ENCODE measurements at places on chromosomes 7 and 10.

- no peak for DNase-seq
These were observed 14.8 kb upstream of the RNF148 start for GRCh38 chr7:122717356-122718089.

DNA sequence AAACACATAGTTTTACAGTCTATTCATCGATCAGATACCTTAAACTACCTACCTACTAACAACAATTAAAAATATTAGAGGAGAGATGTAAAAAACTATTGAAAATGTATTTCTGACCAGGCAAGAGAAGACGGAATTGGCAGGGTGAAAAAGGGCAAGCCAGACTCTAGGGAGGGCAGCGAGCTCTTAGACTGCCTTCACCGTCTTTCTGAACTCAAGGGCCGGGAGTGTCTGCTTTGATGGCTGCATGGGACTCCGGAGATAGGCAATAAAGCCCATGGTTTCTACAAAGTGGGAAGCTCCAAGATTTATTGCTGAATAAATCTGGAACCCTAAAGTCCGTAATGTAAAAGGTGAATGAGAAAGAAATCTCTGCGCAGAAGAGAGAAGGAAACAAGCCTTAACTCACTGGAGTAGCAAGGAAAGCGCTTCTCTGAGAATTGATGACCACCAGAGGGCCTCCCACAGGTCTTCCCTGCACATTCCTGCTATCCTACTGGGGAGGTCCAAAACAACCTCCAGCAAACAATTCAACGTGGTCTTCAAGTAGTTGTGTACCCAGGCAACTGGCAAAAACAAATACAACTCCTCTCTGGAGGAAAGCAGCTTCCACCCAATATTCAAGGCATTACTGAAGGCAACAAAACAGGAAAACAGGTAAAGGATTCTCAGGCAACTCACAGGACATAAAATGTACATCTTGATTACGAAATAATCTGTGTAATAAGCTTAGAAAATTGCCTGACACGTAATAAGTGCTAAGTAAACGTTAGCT, 181.3 kb downstream of the SDK1 start:
- peak; percentile 66 for DNase-seq

DNA sequence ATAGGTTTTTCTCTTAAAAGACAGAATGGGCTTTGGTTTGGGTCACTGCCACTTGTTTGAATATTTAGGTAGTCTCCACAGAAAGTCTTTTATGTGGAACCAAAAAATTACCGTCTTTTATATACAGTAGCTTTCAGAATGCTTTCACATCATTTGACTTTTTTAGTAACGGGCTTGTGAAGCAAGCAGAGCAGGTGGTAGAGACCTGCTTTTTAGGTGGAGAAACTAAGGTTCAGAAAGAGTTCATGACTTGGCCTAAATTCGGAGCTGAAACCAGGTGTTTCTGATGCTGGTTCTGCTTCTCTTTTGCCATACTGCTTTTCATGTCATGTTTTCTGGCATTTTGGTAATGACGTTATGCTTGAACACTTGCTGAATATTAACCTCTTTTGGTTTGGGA, 36.3 kb downstream of the GARS1 start:
- DNase-seq = no peak

DNA sequence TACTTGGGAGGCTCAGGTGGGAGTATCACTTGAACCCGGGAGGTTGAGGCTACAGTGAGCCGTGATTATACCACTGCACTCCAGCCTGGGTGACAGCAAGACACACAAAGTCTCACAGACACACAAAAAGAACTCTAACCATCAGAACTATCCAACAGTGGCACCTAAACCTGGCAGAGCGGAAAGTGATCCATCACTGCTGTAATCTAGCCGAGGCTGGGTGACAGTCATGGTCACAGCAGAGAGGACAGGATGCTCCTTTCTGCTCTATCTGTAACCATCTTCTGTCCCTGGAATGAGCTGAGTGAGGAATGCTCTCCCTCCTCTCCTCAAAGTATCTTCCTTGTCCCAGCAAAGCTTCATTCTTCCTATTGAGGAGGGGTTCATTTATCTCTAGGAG, 656.6 kb downstream of the LRMDA start:
- DNase-seq = no peak

GRCh38 chr10:18340496-18341051, 200.3 kb downstream of the CACNB2 start:
- no peak for DNase-seq

DNA sequence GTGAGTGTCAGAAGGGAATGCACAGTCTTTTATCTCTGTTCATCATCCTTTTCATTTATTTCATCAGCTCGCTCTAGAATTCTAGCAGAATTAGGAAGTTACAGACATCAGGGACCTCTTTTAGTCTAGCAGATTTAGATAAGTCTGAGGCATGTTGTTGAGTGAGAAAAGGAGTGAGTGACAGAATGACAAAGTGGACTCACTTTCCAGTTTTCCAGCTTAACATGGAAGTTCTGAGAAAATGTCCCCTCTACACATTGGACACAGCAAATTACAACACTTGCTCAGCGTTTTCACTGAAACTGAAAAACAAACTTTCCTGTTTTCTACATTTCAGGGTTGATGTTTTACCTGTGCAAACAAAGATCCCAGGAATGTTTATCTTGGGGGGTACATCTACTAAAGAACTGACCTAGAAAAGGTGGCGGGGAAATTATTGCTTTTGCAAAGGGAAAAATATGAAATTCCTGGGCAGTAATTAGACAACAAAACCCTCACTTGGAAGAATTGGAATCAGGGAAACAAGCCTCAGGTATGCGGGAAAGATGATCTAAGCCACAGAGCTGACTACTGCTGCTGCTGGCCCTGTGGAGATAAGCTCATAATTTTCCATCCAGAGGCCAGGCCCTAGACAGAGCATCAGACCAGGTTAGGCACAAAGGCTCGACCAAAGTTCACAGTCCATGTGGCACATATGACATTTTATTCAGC, 14.6 kb upstream of the CYP3A5 start:
- no peak for DNase-seq

DNA sequence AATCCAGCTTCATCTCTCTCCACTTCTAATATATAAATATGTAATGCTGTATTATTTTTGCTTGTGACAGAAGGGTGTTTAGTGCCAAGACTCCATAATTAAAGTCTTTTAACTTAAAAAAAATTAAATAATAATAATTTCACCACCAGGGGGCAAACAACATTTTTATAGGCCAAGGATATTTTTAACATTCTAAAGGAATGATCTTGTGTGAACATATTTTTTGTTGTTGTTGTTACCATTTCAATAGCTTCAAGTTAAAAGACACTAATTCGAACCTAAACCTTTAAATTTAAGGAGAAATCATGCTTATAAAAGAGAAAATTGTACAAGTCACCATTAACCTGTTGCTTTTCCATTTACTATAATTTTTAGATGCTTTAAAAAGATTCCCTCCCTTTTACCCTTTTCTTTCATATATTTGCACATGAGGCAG, 7.5 kb upstream of the DNAJC1 start:
- peak; percentile 40 for DNase-seq

DNA sequence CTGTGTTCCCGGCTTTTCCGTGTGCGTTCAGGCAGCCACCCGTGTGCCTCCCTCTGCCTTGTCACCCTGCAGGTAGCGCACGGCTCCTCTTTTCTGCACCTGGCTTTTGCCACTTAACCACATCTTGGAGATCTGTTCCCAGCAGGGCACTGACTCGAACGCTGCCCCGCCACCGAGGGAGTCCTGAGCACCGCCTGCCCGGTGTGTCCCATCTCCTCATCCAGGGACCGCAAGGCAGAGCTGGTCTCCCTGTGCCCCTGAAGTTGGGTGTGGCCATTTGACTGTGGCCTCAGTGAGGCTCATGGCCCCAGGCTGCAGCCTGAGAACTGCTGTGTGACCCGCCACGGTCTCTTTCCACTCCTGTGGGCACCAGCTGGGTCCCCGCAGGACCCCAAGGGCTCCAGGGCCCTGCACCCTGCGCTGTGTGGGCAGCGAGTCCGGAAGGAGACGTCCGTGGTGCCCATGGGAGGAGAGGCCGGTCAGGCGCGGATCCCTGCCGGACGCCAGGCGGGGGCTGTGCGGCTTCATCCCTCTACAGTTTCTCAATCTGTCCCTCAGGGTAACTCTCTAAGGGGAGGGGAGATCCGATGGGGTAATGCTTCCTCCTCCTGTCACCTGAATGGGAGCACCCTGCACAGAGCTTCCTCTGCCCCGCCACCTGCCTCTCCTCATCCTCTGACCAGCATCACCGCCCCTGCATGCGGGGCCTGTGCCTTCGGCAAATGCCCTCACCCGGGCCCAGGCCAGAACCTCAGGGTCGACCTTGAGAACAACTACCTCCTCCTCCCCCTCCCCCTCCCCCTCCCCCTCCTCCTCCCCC, 1.8 kb upstream of the INTS1 start:
- no peak for DNase-seq

DNA sequence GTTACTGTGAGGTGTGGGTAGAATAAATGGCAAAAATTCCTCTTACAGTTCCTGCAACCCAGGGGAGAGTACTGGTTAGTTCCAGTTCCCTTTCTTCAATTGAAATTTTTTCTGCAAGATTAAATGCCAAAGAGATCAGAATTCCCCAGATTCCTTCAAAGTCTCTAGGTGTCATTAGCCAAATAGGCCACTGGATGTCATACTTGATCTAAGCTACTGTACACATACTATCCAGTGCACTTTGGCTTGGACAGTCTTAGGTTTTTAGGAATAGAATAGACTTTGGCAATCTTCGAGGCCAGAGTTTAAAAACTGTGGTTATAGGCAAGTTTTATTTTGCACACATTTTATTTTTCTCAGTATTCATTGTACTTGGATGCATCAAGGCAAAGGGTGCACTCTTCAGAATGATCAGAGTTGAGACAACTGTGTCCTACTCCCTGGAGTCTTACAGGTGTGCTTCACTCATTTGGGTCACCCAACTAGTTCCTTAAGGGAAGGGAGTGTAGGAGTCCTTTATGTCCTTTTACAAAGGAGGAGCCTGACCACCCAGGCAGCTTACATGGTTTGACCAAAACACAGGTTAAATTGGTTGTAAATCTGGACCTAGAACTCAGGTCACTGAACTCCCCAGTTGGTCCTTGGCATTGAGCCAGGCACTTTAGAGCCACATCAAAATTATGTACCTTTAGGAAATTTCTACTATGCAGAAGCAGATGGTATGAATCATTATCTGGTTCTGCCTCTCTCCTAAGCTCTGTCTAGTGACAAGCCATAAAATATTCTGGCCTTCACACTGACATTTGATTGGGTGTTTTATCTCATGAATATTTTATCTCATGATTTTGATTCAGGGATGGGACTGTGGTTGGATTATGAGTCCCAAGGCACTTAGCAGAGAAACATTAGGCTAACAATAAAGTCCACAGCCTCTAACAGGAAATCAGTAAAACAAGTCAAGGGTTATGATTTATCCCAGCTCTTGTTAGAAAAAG, 49.5 kb downstream of the ASAH2B start:
- peak; percentile 64 for DNase-seq

DNA sequence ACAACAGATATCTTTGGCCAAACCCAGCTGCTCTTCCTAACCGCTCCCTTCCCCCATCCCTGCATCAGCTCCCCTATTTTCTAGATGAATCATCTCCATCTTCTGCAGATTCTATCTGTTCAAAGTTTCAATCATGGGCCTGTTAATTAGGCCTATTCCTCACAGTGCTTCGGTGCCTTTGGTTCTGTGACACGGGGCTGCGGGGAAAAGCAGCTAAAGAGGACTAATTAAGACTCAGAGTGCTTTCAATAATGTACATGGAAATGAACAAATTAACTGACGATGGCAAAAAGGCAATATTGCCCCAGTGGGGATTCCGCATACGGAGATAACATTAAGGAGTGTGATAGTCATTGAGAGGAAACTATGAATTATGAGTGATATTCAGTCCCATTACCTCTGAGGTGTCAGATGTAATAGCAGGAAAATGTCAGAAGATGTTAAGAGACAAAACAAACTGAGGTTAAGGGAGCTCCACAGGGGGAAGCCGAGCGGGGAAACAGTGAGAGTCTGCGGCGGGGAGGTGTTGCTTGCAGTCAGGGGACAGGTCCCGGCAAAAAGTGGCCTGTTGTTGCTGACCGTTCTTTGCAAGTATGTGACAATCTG, 716.9 kb downstream of the TYW1 start:
- DNase-seq = no peak

DNA sequence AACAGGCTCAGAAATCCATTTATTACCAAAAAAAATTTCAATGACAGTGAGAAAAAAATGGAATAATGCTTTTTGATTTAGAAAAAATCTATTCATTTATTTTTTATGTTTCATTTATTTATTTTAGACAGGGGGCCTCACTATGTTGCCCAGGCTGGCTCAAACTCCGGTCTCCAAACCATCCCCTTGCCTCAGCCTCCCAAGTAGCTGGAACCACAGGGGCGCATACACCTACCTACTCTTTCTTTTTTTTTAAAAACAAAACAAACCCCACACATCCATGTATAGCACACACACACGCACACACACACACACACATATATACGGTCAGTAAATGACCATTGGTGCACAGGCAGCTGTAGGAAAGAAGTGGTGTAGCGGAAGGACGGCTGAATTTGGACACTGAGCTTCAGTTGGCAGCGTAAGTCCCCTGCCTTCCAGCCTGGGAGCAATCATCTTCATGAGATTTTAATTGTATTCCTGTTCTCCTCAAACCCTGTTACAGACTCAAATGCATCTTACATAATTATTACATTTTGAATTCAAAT, 28.8 kb downstream of the ARL4A start:
- peak; percentile 55 for DNase-seq

DNA sequence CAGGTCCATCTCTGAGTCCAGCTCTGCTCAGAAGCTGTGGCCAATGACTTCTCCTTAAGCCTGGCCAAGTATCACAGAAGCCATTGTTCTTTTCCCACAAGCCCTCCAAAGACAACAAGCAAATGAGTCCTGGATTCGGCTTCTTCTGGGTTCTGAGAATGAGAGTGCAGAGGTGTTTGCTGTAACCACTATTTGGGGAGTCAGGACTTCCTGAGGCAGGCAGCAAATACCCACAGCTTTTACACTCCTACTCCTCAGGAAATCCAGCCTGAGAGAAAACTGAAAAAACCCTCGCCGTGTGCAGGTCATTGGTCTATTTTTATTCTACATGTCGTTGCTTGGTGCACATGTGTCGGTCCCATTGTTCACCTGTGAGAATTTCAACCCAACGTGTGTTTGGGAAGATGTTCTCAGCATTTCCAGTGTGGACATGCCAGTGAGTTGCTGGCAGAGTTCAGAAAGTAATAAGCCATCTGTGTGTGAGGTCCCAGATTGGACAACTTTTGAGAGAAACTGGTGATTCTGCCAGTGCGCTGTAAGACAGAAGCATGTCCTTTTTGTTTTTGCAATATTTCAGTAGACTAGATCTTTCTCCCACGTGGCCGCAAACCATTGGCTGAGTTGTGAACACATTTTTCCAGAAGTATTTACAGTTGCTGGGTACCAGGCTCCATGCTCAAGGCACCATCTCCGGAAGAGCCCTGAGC, 121.6 kb upstream of the LYZL2 start:
- DNase-seq = peak; percentile 25

- DNase-seq = no peak
These were observed 21.0 kb downstream of the ZCCHC24 start for GRCh38 chr10:79424221-79425073.

Data from dermis blood vessel endothelial cell (primary cell).